ENCODE measurements at places on chromosomes 3 and 15.

GRCh38 chr3:186640929-186641328 lies 730 bp downstream of the FETUB start:
- DNase-seq = no peak

DNA sequence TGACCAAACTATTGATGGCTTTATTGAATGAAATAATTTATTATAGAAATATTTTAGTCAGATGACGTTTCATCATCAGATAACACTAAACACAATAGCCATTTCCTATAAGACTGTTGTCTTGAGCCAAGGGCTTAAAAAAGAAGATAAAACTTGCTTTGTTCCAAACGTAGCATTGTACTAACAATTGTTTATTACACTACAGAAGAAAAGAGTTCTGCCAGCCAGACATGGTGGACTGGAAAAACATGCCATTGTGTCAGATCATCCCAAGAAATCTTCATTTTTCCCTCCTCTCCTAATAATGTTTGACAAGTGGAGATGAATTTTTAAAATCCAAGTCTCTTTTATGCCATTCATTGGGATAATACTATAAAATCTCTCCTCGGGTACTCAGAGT lies 203.3 kb downstream of the CDIN1 start:
- DNase-seq = no peak

- DNase-seq = no peak
These were observed 9.8 kb upstream of the FNDC3B start for GRCh38 chr3:172029425-172030098.

- DNase-seq = no peak
These were observed 207.1 kb downstream of the GBE1 start for GRCh38 chr3:81554388-81554787.

DNA sequence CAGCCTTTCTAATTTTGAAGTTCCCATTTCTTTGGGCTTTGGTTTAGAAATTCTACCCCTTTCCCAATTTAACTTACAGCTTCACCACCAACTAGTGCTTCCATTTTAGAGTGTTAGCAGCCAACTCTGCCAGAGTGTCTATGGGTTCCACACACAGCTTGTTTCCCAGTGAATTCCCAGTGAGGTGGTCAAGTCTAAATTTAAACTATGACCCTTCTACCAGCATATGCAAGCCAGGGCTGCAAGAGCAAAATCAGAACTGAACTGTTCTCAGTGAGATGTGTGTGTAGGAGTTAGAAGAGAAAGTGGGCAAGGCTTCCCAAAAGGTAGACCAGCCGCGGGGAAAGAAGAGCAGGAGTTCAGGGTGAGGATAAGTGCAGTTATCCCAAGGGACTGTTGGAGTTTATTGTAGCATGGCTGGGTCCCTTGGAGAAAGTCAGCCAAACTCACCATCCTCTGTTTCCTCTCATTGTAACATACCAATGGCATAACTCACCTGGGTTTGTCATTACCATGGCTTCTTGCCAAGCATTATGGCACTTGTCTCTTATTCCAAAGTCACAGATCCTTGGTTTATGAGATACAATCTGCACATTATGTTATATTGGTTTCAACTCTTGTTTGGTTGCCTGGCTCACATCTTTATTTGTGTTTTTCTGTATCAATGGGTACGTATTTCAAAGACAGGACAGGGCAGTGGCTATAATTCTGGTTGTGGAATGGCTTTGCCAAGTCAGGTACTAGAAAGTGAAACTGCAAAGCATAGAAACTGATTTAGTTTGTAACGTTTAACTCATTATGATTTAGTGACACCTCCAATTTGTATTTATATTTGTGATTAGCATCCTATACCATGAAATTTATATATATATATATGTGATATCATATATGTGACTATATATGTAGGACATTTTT lies 130.2 kb upstream of the UMPS start:
- no peak for DNase-seq

DNA sequence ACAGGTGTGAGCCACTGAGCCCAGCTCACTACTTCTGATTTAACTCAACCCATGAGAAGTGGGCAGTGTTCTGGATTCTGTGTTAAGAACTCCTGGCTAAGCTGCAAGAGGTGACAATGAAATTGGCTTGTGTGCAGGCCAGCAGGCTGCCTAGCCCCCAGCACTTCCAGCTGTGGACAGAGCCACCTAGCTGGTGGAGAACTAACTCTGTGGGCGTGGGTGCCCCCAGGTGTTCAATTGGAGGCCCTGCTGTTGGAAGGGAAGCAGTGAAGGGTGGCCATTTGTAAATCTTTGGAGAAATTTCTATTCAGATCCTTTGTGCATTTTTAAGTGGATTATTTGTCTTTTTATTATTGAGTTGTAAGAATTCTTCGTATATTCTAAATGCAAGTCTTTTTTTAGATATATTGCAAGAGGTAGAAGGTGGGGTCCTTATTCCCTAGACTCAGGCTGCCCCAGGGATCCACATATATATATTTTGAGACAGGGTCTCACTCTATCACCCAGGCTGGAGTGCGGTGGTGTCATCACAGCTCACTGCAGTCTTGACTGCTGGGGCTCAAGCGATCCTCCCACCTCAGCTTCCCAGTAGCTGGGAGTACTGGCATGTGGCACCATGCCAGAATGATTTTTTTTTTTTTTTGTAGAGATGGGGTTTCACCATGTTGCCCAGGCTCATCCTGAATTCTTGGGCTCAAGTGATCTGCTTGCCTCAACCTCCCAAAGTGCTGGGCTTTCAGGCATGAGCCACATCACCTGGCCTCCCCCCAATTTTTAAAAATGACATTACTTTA lies 7.2 kb upstream of the SCAMP5 start:
- peak; percentile 25 for DNase-seq

- no peak for DNase-seq
These were observed 68.0 kb downstream of the CNTN3 start for GRCh38 chr3:74546426-74546825.

DNA sequence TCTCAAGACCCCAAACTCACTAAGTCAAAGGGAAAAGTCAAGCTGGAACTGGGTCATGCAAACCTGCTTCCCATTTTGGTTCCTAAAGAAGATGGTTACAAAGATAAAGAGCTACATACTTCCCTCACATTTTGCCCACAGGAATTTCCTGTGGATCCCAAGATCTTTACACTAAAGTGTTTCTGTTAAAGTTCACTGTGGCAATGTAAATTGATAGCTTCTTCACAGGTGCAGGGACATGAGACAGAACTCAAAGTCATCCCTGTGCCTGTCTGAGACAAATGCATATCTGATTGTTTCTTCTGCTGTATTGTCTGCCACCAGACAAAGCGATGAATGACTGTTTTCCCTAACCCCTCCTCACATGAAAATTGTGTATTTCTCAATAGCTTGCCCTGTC lies 567.8 kb downstream of the ZIC1 start:
- DNase-seq = no peak

- no peak for DNase-seq
These were observed 220.3 kb upstream of the TPM1 start for GRCh38 chr15:62822228-62822627.

DNA sequence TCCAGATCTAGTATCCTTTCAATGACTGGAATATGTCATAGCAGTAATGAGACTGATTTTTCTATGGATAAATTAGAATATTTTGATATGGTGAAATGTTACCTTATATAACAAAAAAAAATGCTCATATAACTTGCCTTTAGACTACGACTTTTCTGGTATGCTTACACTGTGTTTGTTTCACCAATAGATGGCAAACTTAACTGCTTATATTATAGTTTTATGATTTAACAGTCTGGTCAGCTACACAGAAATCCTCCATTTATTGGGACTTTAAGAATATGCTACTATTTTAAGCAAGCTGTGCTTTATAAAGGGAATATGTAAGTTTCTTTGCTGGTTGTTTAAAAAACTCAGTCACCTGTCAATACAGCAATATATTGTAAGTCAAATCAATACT lies 205.6 kb downstream of the VGLL3 start:
- no peak for DNase-seq

- DNase-seq = no peak
These were observed 1.8 kb downstream of the ARHGEF26 start for GRCh38 chr3:154122912-154123559.

- DNase-seq = no peak
These were observed 254.4 kb upstream of the THBS1 start for GRCh38 chr15:39326306-39326975.

DNA sequence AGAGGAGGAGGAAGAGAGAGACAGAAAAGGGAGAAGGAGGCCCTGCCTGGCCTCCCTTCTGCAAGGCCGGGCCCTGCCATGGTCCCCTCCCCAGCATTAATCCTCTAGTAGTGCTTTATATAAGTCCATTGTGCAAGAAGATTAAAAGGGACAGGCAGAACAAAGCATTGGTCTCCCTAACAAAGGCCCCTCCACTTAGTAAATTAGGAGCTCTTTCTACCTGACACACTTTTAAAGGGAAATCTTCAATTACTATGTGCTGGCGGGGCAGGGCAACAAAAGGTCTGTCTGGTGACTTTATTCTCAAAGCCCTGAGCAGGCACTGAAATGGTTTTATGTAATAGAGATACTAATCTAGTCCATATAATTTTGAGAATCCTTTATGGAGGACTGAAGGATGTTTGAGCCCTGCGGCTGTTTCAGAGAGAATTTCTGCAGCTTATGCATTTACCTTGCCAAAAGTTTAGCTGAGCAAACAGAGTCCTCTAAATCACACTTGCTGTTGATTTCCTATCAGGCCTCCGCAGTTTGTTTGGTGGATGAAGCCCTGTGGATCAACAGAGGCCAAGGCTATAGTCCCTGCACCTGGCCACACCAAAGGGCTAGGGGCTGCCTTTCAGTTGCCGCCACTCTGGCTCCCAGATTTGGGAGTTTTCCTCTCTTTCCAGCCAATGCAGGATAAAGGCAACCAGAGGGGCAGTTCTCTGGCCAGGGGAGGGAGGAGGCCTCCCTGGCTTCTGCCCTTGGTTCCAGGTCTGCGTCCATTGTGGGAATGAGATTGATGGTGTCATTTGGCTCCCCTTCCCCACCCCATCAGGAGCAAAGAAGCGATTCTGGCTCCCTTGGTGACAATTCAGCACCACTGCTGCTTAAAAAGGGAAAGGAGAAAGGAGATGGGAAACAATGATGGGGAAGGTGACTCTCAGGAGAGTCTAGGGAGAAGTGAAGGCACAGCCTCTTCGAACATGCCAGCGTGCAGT lies 148.0 kb downstream of the MEGF11 start:
- DNase-seq = no peak

- DNase-seq = no peak
These were observed 141.7 kb upstream of the MBNL1 start for GRCh38 chr3:152127058-152127457.

DNA sequence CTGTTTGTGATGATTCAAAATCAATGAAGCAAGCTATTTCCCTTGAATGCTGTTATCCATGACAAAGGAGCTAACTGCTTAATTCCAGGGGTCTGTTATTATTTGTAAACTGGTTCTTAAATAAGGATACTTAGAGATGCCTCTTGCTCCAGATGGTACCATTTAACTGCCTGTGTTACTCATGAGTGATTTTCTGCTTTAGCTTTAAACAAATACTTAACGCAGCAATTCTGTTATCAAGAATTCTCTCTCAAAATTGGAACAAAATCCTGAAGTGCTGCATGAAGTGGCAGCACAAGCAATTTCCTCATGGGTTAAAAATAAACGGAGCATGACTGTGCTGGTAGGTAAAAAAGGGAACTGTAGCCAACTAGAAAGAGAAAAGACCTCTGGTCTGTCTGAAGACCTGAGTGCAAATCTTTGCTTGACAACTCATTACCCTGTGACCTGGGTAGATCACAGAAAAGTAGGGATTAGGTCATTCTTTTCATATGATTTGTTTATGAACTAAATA lies 62.5 kb upstream of the GBE1 start:
- no peak for DNase-seq

- no peak for DNase-seq
These were observed 36.6 kb downstream of the CCK start for GRCh38 chr3:42229266-42229941.

DNA sequence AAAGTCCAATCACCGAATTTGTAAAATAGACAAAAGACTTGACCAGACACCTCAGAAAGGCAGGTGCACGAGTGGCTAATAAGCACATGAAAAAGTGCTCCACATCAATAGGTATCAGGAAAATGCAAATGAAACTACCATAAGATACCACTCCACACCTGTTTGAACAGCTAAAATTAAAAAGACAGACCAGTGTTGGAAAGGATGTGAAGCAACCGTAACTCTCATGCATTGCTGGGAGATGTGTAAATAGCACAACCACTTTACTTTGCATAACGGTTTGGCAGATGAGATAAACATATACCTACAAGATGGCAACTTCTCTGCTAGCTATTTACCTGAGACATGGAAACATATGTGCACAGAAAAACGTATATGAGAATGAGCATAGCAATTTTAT lies 56.9 kb downstream of the CADPS start:
- DNase-seq = no peak

GRCh38 chr15:36156879-36157427 lies 422.5 kb upstream of the CDIN1 start:
- DNase-seq = no peak

DNA sequence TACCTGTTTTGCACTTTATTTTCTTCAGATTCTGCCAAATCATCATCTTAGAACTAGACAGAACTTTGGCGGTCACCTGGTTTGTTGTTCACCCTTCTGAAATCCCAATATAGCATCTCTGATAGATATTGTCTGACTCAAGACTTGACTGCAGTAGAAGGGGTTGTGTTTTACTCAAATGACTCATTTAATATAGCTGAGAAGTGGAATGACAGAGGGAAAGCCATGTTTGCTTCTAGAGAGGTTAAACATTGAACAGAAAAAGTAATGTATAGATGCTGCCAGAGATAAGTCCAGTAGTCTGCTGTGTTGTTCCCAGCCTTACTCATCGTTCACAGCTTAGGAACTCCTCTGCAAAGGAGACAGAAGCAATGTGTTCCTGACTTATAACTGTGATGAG lies 402.0 kb downstream of the AGBL1 start:
- DNase-seq = no peak

GRCh38 chr3:9400616-9401015 lies 3.2 kb downstream of the SETD5 start:
- no peak for DNase-seq

DNA sequence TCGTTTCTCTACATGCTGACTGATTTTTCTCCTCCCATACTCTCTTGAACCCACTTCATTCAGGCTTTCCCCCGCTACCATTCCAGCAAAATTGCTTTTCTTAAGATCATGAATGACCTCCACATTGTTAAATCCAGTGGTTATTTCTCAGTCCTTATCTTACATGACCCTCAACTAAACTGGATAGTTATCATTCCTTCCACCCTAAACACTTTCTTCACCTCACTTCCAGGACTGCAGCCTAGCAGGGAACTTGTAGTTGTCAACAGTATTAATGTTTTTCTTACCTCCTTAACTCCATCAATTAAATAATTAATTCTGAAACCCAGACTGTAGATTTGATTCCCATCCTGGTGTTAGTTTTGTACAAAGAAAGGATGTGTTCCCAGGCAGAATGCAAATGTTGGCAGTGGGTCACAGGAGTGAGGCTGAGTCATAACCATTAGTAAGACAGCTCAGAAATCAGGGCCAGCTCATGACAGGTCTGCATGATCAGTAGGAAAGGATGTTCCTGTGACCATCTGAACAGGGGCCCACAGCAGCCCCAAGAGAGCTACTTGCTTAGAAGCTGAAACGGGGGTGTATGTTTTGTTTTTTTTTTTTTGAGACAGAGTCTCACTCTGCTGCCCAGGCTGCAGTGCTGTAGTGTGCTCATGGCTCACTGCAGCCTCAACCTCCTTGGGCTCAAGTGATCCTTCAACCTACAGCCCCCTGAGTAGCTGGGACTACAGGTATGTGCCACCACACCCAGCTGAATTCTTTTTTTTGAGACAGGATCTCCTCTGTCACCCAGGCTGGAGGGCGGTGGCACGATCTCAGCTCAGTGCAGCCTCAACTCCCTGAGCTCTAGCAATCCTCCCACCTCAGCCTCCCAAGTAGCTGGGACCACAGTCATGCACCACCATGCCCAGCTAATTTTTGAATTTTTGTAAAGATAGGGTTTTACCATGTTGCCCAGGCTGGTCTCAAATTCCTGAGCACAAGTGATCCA lies 9.1 kb downstream of the BCL2L10 start:
- DNase-seq = no peak
